ENCODE measurements at places on chromosomes 1 and 21.

DNA sequence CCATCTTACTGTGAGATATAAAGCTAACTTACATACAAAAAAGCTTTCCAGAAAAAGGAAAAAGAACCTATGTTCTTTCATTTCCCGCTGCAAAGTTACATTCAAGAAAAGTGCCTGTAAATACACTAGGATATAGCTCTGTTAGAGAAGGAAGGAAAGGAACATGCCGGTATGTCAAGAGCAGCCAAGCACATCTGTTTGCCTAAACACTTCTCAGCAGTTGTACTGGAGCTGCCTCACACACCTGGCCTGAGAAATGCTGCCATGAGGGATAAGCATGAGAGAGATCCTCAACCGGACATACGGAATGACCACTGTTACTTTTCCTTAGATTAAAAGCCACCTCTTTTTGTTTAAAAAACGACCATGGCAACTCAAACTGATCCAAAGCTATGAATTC is 189.7 kb downstream of the RERE start:
- no peak for DNase-seq

GRCh38 chr1:20975668-20976067 is 188.6 kb upstream of the HP1BP3 start:
- no peak for DNase-seq

DNA sequence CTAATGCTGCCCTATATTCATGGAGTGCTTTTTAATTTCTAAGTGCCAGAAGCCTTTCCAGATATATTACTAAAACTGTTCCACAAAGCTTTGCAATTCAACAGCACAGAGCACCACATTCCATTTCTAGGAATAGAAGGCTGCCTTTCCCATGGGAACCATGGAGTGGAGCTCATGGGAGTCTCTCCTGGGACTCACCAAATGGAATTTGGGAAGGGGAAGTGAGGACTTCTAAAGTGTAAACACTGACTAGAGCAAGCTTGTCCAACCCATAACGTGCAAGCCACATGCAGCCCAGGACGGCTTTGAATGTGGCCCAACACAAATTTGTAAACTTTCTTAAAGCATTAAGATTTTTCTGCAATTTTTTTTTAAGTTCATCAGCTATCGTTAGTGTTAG is 190.4 kb upstream of the TNR start:
- DNase-seq: no peak

DNA sequence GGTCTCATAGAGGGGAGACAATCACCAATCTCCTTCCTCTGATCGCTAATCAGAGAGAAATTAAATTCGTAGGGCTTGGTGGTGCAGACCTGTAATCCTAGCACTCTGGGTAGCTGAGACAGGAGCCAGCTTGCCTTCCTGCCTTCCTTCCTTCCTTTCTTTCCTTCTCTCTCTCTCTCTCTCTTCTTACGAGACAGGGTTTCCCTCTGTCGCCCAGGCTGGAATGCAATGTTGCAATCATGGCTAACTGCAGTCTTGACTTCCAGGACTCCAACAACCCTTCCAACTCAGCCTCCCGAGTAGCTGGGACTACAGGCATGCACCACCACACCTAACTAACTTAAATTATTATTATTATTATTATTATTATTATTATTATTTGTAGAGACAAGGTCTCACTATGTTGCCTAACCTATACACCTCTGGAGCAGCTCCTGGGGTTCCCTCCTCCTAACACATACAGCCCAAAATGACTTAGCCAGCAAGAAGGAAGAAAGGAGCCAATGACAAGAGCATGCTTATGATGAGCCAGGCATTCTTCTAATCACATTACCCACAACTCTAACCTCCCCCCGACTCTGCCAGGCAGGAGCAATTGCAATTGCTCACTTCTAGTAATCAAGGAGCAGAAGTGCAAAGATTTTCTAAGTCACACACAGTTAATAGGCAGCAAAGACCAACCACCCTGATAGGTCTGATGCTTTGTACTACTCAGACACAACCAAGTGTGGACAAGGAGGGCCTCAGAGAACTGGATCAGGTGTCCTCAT is 105.4 kb upstream of the F3 start:
- DNase-seq: no peak

DNA sequence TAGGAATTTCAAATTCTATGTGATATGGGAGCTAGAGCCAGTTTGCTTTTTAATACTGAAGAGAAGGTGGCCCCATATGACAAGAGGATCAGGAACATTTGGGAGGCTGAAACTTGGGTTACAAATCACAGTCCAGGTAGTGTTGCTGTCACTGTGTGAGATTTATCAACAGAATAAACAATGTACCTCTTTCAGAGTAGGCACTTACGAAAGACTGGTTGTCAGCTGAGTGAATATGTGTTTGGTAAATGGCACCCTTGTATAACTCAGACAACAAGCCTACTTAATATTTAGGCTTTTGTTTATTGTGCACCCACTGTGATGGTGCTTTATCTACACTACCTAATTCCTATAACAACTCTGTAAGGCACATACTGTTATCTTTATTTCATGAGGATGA is 7.4 kb upstream of the HAO2 start:
- no peak for DNase-seq

DNA sequence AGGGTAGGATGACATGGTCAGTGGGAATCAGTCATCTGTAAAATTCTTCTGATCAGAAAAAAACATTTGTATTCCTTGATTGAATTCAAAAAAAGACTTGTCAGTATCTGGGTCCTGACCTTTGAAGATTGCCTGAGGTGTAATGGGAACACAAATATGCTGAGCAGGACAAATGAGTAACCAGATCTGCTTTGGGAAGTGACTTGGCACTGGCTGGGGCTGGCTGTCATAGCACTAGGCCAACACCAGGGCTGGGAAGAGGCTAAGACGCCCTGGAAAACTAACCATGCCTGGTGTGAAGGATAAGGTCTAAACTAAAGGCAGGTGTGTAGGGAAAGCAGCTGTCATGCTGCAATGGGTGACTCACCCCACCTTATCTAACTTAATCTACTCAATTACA is 452.9 kb upstream of the BEND5 start:
- DNase-seq: no peak

DNA sequence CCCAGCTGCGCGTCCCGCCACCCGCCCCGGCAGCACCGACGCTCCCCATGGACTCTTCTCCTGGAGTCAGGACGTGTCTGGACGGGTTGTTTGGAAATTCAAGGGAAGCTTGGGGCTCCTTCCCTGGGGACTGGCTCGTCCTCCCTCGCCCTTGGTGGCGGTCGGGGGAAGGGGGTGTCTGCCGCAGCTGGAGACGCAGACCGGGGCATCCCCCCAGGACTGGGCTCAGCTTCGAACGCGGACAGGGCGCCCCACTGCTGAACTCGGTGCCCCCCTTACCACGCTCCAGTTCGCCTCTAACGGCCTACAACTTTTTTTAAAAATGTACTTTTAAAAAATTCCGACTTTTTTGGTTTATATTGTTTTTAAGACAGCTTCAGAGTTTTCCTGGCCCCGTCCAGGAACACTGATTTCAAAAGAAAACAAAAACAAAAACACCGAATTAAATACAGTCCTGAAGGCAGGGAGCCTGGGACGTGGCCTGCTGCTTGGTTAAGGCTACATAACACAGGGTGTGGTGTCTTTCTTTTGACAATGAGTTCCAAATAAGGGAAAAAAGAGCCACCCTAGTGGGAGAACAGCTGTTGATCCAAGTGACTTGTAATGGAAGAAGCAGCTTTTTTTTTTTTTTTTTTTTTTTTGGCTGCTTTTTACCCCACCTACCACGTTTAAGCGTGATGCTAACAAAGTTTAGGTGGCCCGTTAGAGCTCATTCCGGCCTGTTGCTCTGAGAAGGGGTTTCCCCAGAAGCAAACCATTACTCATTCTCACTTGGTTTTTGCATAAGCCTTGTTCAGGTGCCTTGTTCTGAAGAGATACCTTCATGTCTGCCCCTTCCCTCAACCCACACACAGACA is 862 bp upstream of the DIPK1A start:
- DNase-seq: peak; percentile 24

Measured in activated CD8-positive, alpha-beta memory T cell treated with anti-CD3 and anti-CD28 coated beads for 4 hours (primary cell).